ENCODE measurements at places on chromosomes 5 and 9. TPM values are rescaled to one million over a fixed set of nuclear protein-coding genes. Genes with fewer than 3 reads are reported as not detected.

DNA sequence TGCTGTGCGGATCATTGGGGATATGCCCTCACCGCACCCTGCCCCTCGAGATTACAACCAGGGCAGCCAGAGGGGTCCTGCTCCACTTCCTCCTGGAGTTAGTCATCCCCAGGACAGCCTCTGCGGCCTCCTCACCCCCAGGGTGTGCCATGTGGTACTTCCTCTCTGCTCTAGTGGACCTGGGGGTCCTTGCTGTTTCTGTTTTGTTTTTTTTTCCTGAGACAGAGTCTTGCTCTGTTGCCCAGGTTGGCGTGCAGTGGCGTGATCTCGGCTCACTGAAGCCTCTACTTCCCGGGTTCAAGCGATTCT lies 5.2 kb upstream of the FCN1 start:
- DNase-seq, result no peak

GRCh38 chr5:126053630-126054029 lies 369.6 kb upstream of the GRAMD2B start:
- DNase-seq, result no peak

GRCh38 chr5:1183424-1184162 lies 17.8 kb upstream of the SLC6A19 start:
- no peak for DNase-seq

- DNase-seq, result no peak
These were observed 46.4 kb upstream of the WWC1 start for GRCh38 chr5:168244838-168245559.

DNA sequence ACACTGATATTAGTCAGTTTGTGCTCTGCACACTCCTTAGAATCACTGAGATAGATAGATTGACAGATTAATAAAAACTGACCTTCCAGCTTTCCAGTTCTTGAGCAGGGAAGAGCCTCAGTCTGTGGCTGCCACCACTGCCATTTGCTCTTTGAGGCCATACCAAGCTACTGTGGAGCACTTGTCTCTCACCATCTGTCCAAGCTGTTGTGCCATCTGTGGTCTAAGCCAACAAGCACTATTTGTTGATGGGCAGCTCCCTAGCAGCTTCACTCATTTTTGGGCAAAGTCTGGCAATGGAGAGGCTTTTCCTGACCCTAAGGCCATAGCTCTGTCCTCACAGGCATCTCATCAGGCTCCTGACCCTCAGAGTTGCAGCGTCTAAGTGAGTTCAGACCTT lies 30.4 kb downstream of the HTR1A start:
- DNase-seq, result no peak

DNA sequence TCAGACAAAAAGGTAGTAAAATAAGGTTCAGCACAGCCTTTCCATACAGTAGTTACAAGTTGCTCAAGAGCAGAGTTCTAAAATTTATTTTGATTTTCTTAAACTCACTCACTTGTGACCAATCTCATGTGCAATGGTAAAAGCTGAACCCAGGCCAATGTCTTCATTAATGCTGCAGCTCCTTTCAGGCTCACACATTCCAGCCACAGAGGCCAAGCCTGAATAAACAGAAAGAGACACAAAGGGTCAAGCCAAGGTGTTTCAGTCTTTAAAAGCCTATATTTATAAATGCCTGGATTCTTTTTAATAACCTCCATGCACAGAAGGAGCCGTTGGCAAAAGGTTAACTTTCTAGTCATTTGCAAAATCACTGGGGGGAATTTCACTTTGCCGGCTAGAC lies 152.5 kb downstream of the ADAMTS6 start:
- DNase-seq, result no peak

DNA sequence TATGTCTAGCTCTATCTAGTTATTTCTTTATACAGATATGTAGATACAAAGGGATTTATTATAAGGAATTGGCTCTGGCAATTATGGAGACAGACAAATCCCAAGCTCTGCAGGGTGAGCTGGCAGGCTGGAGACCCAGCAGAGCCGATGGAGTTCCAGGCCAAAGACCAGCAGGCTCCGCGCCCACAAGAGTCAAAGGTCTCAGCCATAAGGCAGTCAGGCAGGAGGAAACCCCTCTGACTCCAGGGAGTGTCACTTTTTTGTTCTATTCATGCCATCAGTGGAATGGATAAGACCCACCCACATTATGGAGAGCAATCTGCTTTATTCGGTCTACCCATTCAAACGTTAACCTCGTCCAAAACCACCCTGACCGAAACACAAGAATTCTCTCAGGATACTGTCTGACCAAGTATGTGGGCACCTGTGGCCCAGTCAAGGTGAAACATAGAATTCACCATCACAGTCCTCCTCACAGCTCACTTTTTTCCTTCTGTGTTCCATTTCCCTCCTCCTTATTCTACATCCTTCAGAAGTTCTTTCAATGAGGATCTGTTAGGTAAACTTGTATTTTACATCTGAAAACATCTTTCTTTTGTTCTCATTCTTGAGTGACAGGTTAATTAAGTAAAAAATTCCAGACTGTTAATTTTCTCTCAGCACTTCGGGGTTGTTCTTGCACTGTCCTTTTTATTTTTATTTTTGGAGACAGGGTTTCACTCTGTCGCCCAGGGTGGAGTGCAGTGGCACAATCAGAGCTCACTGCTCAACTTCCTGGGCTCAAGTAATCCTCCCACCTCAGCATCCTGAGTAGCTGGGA lies 21.2 kb downstream of the RNF130 start:
- DNase-seq, result no peak

DNA sequence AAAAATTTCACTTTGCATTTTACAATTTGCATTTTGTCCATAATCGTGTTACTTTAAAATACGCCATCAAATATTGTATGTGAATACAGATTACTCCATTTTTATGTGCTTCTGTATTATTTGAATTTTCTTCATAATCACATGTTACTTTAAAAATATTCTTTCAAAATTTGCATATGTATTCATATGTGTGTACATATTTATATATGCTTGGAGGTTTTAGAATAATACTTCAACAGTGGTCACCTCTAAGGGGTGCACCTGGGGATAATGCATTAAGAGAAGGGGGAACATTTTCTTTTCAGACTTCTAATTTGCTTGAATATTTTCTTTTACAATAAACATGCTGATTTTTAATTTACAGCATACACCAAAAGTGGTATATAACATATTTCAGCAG lies 21.9 kb upstream of the ELL2 start:
- DNase-seq, result no peak

DNA sequence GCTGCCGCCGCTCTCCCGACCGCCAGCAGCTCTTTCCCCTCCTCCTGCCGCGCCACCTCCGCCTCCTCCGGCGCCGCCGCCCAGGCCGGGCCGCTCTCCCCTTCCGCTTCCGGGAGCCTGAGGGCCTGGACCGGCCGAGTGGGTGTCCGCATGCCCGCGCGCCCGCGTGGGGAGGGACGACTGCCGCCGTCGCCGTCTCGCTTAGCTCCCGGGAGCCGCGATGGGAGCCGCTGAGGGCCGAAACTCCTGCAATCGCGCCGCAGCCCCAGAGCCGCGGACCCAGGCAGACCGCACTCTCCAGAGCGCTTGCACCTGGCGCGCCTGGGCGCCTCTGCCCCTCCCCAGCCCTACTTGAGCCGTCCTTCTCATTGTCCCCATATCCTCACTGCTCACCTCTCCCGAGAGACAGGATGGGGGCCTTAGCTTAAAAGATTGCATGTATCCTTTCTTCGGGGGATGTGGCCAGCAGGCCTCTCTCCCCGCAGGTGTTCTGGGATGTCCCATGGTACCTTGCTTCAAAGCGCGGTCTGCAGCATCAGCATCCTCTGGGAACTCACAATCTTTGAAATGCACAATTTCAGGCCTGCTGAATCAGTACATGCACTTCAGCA lies at the start of gene ZDHHC21:
TSS of gene ZDHHC21 (minus strand) at position 182 of the 611 bp plus-strand sequence. CDS start 19,092 bp downstream, outside the sequence.
- peak; percentile 50 for DNase-seq

DNA sequence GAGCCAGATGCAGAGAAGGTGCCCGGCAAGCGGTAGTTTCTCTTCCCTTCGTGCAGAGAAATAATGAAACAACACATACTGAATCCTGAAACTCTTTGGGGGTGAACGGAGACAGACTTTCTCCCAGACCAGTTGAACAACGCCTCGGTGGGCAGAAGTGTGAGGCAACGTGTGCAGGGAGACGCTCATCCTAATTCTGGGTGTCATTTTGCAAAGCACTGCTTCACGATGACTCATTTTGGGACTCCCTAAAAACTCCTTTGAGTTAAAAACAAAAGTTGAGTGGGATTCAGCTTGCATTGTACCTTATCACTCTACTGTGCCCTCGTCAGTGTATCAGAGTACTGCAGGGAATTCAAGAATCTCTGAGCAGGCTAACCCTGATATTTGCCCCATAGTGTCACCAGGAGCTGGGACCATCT lies 3.5 kb upstream of the NEK6 start:
- no peak for DNase-seq

DNA sequence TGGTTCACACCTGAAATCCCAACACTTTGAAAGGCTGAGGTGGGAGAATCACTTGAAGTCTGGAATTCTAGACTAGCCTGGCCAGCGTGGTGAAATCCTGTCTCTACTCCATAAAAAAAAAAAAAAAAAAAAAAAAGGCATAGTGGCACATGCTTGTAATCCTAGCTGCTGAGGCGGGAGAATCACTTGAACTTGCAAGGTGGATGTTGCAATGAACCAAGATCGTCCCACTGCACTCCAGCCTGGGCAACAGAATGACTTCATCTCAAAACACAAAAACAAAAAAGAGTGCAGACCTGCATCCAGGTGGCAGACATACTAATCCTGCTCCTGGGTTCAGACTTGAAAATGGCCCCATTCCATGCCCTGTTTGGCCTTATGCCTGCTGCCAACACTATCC lies 21.8 kb upstream of the ADAMTS19 start:
- no peak for DNase-seq

DNA sequence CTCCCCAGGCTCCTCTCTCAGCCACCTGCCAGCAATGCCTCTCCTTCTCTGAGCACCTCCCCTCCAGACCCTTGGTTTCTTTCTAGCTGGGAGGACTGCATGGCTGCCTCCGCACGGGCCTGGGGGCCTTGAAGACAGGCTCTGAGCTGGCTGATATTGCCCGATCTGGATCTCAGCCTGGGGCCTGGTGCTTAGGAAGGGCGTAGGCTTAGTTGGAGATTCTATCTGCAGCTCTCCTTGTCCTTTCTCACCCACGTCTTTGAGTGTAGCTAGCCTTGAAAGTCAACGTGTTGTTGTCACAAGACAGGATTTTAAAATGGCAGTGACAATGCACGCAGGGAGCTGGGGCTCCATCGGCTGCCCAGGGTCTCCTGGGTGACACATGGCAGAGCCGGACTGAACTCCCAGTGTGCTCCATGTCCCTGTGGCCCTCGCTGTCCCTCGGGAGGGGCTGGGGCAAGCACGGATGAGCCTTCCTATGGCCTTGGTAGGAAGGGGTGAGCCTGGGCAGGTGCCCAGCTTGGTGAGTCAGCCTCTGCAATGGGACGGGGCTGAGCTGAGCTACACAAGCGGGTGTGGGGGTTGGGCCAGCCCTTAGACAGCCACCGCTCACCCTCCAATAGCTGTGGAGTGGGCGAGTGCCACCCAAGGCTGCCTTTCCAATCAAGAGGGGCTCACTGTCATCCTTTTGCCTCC lies 9.4 kb downstream of the ADAMTSL2 start:
- no peak for DNase-seq

- DNase-seq, result no peak
These were observed 77.4 kb upstream of the LHFPL2 start for GRCh38 chr5:78726003-78726402.

- no peak for DNase-seq
These were observed 1.7 kb upstream of the LTC4S start for GRCh38 chr5:179791881-179792611.

GRCh38 chr5:57575839-57576238 lies 93.2 kb upstream of the ACTBL2 start:
- no peak for DNase-seq

DNA sequence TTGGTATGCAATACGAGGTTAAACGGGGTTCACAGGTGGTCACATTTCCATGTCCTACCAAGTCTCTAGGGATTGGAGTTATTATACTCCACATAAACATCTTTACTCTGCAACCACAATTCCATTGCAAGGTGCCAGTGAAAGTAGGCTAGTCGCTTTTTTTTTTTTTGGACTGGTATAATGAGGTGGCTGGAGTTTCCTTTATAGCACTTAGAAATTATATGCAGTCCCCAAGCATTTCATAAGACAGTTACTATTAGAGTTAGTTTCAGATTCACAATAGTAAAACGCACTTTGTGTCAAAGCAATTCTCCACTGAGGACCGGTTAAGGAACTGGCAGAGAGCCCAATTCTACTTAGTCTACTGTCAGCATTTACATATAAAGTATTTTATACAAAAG lies 1.4 kb downstream of the MEF2C start:
- DNase-seq, result no peak

- DNase-seq, result no peak
These were observed 40.8 kb upstream of the HMHB1 start for GRCh38 chr5:143771189-143771588.

GRCh38 chr9:4769321-4770080 lies 23.2 kb upstream of the RCL1 start:
- no peak for DNase-seq

- no peak for DNase-seq
These were observed 9.3 kb downstream of the NAIF1 start for GRCh38 chr9:128057724-128058409.

GRCh38 chr9:94591876-94592275 lies 1.7 kb downstream of the FBP2 start:
- no peak for DNase-seq

DNA sequence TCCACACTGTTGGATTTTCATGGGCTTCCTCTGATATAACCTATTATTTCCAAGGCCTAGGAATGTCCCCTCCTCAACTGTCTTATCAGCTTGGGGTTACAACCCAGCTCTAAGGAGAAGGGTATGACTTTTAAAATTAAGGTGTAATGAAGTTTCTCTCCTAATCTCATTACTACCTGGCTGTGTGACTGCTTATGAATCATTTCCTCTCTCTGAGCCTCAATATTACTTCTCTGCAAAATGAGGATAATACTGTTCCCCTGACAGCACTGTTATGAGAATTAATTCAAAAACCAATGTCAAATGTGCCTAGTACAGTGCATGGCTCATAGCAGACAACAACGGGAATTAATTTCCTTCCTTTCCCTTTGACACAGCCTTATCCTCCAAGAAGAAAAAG lies 118.9 kb downstream of the NR6A1 start:
- DNase-seq, result no peak

GRCh38 chr5:106822851-106823250 lies 847.9 kb downstream of the EFNA5 start:
- DNase-seq, result no peak

- DNase-seq, result no peak
These were observed 54.3 kb upstream of the DMRT3 start for GRCh38 chr9:922171-922570.

LURAP1L gene
- total RNA-seq, result not detected

GCNT1 gene
- total RNA-seq, result 8.9 TPM

PAX5 gene
- 0.40 TPM for total RNA-seq

ZNF454 gene
- not detected for total RNA-seq

OTP gene
- total RNA-seq, result not detected

PCA3 gene
- total RNA-seq, result not detected

ZNF354C gene
- 11.8 TPM for total RNA-seq

ZBTB6 gene
- total RNA-seq, result 5.4 TPM

PCYOX1L gene
- 53.7 TPM for total RNA-seq

FBXL17 gene
- 19.6 TPM for total RNA-seq

DAB2IP gene
- not detected for total RNA-seq

KCNV2 gene
- not detected for total RNA-seq

FSD1L gene
- total RNA-seq, result 5.8 TPM

PPP1R26 gene
- total RNA-seq, result 0.66 TPM

RAPGEF6 gene
- 158 TPM for total RNA-seq

IRGM gene
- 2.1 TPM for total RNA-seq
